Suppressor macrophage (primary cell): ENCODE measurements at places on chromosomes 6 and 20.
A peak's percentile ranks its signal among the peaks of the same experiment; 100 is the strongest.

GRCh38 chr6:134701301-134701700 lies 248.6 kb downstream of the ALDH8A1 start:
- no peak for DNase-seq

DNA sequence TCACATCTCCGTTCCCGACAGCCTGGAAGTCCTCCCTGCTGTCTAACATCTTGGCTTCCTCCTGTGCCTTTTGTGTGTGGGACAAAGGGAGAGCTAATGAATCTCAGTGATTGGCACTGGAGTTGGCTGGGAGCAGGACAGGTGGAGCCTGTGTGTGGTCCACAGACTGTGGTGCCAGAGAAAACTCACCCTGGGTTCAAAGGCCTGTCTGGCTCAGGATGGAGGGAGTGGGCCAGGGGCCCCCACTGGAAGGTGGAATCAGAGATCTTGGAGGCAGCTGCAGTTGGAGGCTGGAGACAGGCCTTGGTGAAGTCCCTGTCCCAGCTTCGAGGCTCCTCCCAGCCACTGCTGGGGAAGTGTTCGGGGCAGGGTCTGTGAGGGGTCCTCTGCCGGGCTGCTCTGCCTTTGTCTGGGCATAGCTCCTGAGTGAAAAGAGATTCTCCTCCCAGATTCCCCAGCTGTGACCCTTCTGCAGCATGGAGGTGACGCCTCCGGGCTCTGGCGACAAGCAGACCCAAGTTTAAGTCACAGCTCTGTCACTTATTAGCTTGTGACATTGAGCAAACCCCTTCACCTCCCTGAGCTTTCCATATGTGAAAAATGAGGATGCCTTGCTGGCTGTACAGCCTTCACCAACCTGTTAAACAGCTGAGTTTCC lies 13.9 kb upstream of the ITPR3 start:
- no peak for DNase-seq

- no peak for DNase-seq
These were observed 20.4 kb upstream of the UNC93A start for GRCh38 chr6:167270499-167271311.

DNA sequence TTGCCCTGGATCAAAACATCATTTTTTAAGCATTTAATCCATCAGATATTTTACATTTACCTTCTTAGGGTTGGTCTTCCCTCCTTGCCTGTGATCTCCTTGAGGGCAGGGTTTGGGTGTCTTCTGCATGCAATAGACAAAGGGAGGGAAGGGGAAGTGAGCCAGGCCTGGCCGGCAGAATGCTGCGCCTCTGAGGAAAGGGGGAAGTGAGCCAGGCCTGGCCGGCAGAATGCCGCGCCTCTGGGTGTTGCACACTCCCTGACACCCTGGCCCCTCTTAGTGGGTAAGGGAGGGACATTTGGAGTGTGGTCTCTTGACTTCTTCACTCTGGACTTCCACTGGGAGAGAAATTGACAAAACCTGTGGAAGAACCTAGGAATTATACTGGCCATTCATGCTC lies 12.4 kb downstream of the PSMF1 start:
- peak; percentile 86 for DNase-seq

GRCh38 chr6:143598466-143599080 lies 79.2 kb upstream of the PHACTR2 start:
- DNase-seq: peak; percentile 64

DNA sequence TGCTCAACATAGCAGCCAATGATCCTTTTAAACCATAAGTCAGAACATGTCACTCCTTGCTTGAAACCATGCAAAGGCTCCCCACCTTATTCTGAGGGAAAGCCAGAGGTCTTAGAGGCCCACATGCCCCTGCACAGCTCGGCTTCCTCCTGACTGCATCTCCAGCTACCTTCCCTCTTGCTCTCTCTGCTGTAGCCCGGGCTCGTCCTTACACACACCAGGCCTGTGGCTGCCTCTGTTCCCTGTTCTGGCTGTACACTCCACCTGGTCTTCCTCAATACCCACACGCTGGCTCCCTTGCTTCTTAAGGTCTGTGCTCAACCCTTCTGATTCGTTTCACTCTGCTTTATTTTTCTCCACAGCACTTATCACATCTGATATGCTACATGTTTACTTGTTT lies 116.2 kb downstream of the TNFAIP3 start:
- DNase-seq: no peak

- DNase-seq: no peak
These were observed 719.5 kb upstream of the GJE1 start for GRCh38 chr6:141413196-141413595.

DNA sequence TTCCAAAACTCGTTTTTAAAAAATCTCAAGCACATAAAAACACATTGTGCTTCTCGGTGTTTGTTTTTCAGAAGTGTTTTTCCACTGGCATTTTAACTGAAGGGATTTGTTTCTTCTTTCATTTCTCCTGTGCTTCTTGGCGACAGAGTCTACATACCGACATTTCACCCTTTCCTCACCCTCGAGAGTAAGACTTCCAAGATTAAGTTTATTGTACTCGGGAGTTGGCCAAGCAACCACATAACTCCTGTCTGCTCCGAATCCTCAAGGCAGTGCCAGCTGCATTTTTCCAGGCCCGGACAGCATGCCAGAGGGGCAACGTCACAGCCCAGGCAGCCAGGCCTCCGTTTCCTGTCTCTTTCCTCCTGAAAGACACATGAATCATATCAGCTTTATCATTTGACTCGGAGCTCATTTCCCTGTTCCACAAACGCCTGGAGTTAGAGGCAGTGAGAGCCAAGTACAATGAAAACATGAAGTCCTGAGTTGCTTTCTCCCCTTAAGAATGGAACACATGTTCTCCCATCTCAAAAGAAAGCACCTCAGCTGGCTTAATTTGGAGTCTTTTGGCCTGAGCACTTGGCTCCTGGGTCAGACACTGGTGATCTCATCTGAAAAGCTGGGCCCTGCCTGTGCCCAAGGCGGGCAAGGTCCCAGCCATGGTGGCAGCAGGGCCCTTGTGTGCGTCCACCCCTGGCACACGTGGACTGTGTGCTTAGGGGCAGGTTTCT lies 23.2 kb upstream of the FAM50B start:
- no peak for DNase-seq

DNA sequence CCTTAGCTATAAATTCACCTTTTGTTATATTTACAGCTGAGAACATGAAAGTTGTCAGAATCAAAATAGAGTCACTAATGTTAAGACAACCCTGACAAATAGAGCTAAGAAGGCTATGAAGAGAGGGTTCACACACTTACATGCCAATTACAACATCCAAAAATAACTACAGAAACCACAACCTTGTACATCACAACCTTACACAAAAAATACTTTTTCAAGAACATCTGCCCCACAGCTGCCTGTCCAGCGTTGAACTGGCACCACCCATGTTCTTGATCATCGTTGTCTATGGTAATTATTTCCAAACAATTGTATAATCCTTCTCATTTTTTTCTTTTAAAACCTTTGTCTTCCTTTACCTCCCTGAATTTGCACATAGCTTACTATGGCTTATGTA lies 231.2 kb upstream of the FKBP1C start:
- DNase-seq: no peak

- DNase-seq: no peak
These were observed 167.7 kb upstream of the BMP5 start for GRCh38 chr6:56043076-56043475.

GRCh38 chr6:127120023-127120786 lies 1.7 kb downstream of the RSPO3 start:
- DNase-seq: no peak

- DNase-seq: no peak
These were observed 248.7 kb upstream of the JAG1 start for GRCh38 chr20:10922506-10922905.

GRCh38 chr6:115706324-115706723 lies 354.4 kb downstream of the FRK start:
- no peak for DNase-seq

- peak; percentile 53 for DNase-seq
These were observed at the start of gene TOX2 for GRCh38 chr20:43914311-43915210. TSS of gene TOX2 (plus strand) at chr20:43914852. CDS start at chr20:43914892, 40 bp downstream.

GRCh38 chr20:9128568-9128967 lies 59.7 kb downstream of the PLCB4 start:
- no peak for DNase-seq

- no peak for DNase-seq
These were observed 157.5 kb downstream of the UNC5CL start for GRCh38 chr6:40881501-40881900.
